ENCODE measurements at places on chromosomes 1 and 21. TPM values are rescaled to one million over a fixed set of nuclear protein-coding genes. Genes with fewer than 3 reads are reported as not detected.

GRCh38 chr1:215344539-215344938, 222.6 kb upstream of the KCTD3 start:
- DNase-seq, result no peak

- no peak for DNase-seq
These were observed 995 bp upstream of the IPO13 start for GRCh38 chr1:43945674-43946235.

The DRAXIN gene
- not detected for total RNA-seq

The SEMA6C gene
- 3.6 TPM for total RNA-seq

The LAMC1 gene
- total RNA-seq, result 96.6 TPM

The RAB3B gene
- total RNA-seq, result 2.9 TPM

All from body of pancreas (tissue), 4 donors.